ENCODE measurements at places on chromosomes 1 and 21.

DNA sequence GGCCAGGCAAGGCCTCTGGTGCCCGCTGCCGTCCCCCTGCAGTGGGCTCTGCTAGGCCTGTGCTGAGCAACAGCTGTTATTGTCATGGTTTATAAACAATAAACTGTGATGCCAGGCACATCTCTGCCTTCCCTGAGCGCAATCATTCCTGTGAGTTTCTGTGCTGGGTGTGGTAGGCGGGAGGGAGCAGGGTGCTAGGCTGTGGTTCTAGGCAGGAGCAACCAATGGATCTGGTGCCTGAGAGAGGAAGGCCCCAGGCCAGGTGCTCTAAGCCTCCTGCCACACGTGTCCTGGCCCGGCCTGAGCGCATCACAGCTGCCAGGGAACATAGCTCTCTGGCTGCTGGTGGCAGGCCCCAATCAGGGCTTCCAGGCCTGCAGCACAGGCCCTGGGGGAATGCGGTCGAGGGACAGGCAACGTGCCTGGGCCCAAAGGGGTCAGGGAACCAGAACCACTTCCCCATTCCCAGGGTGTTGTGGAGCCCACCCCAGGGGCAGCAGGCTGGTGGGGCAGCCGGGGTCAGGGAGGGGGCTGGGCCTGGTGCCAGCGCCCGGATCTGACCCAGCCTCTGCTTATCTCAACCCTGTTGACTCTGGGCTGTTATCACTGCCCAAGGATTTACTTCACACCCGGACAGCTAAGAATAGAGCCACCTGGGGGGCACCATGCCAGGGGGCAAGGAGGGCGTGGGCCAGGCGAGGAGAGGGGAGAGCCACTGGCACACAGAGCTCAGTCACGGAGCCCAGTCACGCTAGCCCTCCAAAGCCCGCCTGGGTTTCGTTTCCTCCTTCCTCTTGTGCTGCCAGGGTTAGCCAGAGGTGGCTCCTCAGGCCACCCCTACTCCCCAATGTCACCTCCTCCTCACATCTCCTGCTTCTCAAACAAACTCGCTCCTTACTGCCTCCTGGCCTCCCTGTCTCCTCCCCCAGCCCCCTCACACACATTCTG is 11.5 kb downstream of the TRIM46 start:
- DNase-seq, result no peak

- DNase-seq, result no peak
Observed at GRCh38 chr1:89942825-89943658, 51.9 kb upstream of the ZNF326 start.

- peak; percentile 83 for DNase-seq
Observed at GRCh38 chr1:235069577-235070563, 58.8 kb downstream of the TOMM20 start.

DNA sequence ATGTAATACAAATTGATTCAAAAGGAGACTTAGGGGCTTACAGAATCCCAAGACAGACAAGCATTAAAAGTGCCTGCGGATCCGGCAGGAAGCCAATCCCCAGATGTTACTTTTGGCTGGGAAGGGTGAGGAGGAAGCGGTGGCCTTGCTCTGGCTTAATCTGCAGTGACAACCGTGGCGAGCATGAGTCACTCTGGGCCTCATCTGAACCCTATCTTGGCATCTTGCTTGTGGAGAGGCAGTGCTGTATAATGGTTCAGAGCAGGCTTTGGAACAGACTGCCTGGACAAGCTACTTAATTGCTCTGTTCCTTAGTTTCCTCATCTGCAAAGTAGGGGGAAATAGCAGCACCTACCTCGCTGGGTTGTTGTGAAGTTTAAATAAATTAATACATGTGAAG is 74.1 kb downstream of the XCL2 start:
- no peak for DNase-seq

DNA sequence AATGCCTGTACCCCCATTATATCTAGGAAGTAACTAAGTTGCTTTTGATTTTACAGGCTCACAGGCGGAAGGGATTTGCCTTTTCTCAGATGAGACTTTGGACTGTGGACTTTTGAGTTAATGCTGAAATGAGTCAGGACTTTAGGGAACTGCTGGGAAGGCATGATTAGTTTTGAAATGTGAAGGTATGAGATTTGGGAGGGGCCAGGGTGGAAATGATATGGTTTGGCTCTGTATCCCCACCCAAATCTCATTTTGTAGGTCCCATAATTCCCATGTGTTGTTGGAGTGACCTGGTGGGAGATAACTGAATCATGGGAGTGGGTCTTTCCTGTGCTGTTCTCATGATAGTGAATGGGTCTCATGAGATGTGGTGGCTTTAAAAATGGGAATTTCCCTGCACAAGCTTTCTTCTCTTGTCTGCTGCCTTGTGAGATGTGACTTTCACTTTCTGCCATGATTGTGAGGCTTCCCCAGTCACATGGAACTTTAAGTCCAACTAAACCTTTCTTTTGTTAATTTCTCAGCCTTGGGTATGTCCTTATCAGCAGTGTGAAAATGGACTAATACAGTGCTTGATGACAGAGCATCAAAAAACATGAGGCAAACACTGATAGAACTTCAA is 1119.5 kb downstream of the PLA2G4A start:
- no peak for DNase-seq

- DNase-seq, result no peak
Observed at GRCh38 chr21:35635261-35635660, 425.1 kb downstream of the SETD4 start.

- DNase-seq, result no peak
Observed at GRCh38 chr1:3610527-3611169, 660 bp downstream of the MEGF6 start.

DNA sequence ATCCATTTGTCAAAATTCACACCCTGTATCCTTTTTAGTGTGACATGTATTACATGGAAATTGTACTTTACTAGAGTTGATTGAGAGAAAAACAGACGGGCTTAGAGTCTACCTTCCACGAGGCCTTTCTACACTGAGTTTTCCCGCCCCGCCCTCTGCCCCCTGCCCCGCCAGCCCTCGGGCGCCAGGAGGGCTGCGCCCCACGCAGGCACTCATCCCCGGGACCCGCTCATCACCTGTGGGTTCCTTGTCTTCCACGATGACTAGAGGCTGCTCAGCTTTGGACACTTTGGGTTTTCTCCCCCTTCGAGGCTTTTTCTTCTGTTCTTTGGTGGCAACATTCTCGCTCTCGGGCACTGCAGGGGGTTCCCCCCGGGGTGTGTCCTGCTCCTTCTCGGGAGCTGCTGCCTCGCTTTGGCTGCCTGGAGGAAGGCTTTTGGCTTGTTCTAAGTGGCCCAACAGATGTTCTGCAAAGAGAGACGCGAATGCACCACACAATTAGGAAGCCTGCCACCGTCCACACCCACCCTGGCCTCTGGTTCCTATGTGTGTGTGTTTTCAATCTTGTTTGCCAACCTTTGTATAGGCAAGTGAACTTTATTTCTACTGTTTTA is 39.6 kb downstream of the PRDM15 start:
- no peak for DNase-seq

- DNase-seq, result no peak
Observed at GRCh38 chr1:212098771-212099170, 63.2 kb downstream of the DTL start.

GRCh38 chr1:41493117-41493536 is 8.6 kb upstream of the EDN2 start:
- no peak for DNase-seq

DNA sequence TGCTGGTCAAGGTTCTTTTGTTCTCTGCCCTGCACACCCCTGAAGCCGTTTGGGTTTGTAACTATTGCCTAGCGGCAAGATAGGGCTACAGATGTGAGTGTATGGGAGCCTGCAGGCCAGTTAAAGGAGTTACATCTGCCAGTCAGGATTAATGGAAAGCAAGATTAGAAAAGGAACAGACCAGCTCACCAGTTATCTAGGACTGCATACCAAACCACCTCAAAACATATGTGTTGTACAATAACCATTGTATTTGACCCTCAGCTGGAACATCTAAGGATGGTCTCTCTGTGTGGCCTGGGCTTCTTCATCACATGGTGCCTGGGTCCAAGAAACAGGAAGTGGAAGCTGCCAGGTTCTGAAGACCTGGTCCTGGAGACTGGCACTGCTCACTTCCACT is 52.5 kb upstream of the FBXO28 start:
- no peak for DNase-seq

DNA sequence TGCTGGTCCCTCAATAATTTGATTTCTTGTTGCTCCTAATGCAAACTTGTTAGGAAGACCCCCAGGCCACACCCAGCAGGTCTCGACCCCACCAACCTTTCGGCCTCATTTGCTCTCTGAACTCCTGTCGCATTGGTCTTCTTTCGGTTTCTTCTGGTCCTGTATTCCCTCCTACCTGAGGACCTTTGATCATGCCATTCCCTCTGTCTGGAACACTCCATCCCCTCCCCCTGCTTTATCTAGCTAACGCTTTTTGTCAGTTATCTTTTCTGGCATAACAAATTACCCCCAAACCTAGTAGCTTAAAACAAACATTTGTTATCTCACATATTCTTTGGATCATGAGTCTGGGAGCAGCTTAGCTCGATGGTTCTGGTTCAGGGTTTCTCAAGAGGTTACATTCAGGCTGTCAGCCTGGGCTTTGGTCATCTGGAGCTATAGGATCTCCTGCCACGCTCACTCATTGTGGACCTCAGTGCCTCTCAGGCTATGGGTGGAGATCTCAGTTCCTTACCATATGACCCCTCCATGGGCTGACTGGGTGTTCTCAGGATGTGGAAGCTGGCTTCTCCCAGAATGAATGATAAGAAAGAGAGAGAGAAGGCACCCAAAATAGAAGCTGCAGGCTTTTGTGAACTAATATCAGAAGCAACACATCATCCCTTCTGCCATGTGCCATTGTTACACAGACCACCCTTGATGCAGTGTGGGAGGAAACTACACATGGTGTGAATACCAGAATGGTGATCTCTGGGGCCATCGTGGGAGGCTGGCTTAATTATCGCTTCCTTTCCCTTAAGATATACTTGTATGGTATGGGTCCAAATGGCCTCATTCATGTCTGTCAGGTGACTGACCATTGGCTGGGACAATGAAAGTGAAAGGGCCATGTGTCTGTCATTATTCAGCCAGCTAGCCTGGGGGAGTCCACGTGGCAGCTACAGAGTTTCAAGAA is 29.1 kb upstream of the BCAR3 start:
- no peak for DNase-seq

DNA sequence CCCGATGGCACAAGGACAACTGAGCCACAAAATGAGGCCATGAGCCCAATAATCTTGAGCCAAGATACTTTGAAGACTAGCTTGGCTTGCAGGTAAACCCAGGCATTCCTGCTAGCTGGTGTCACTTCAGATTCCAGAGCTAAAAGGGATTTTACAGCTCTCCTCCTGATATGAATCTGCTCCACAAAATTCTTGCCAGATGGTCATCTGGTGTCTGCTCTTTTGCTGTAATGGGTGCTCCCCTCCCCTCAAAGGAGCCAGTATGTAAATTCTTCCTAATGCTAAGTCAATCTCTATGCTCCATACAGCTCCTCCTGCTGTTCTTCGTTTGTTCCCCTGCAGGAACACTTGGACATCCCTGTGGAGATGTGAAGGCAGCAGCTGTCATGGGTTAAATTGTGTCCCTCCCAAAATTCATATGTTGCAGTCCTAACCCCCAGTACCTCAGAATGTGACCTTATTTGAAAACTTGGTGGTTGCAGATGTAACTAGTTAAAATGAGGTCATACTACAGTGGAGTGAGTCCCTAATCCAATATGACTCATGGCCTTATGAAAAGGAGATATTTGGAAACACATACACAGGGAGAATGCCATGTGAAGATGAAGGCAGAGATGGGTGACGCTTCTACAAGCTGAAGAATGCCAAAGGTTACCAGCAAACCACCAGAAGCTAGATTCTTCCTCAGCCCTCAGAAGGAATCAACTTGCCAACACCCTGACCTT is 180.6 kb upstream of the PALMD start:
- no peak for DNase-seq

GRCh38 chr1:11431941-11432507 is 46.9 kb upstream of the DISP3 start:
- DNase-seq, result no peak

All from NCI-H510A (cell line).